CD8-positive, alpha-beta memory T cell (primary cell): ENCODE measurements at places on chromosomes 5 and 9.

- DNase-seq, result no peak
These were observed 29.3 kb upstream of the FAT2 start for GRCh38 chr5:151620461-151620840.

- no peak for DNase-seq
These were observed 275.7 kb downstream of the CSNK1G3 start for GRCh38 chr5:123787635-123788034.

GRCh38 chr5:173108914-173109313, 35.4 kb upstream of the BNIP1 start:
- DNase-seq, result no peak

DNA sequence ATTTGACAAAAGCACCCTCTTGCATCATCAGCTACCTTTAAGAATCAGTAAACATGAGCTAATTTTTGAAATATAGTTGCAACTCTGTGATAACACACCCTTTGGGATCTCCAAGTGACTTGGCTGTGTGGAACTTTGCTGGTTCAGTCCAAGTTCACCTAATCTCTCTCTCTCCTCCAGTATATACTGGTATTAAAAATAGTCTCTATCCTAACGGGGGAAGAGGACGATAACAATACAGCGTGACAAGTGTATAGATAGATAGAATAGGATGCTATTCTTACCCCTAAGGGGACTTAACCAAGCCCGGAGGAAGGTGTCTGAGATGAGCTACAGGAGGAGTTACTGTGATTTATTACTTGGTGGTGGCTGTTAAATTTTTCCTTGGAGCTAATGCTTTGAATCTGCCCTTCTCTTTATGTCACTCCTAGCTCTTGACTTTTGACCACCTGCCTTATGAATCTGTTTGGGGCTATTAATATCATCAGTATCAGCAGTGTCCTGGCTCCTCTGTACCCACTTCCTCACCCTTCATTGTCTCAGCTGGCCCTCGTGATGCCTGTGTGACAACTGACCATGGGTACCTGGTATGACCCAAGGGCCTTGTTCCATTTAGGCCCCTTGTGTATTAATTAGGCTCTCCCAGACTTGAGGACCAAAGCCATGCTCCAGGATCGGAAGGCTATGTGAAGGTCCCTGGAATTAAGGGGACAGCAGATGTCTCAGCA, 223.9 kb downstream of the SREK1 start:
- DNase-seq, result no peak

- no peak for DNase-seq
These were observed 52.2 kb downstream of the ABHD17B start for GRCh38 chr9:71858812-71859211.

GRCh38 chr9:88988796-88989641, 2.2 kb upstream of the S1PR3 start:
- DNase-seq, result no peak

DNA sequence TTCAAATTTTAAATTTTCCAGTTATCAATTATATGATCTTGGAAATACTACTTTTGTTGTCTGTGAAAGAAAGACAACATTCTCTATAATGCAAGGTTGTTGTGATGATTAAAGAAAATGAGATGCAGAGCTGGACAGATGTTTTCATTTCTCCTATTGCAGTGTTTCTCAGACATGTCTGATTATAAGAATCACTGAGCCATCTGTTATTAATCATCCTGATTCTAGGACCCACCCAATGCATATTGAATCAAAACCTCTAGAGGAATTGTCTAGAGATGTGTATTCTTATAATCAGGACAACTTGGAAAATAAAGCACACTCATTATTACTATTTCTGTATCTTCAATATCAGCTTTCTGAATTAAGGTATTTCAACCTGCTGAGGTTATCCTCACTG, 121.1 kb upstream of the ASTN2 start:
- no peak for DNase-seq

- no peak for DNase-seq
These were observed 47.6 kb downstream of the PRELID2 start for GRCh38 chr5:145787507-145787906.
